ENCODE measurements at places on chromosomes 13 and 19. TPM values are rescaled to one million over a fixed set of nuclear protein-coding genes. Genes with fewer than 3 reads are reported as not detected.

The PIK3R2 gene
- total RNA-seq = 4.4 TPM

The PSG1 gene
- 0.21 TPM for total RNA-seq

The MISP3 gene
- 3.6 TPM for total RNA-seq

The GAS6 gene
- 6.4 TPM for total RNA-seq

The URAD gene
- total RNA-seq = not detected

The MYPOP gene
- 5.3 TPM for total RNA-seq

The VSTM1 gene
- total RNA-seq = 0.57 TPM

The BCAM gene
- 67.7 TPM for total RNA-seq

The SLITRK5 gene
- total RNA-seq = 0.45 TPM

The ATP4B gene
- total RNA-seq = not detected

The UGGT2 gene
- total RNA-seq = 8.5 TPM

The FUT1 gene
- total RNA-seq = 0.06 TPM

The MEGF8 gene
- total RNA-seq = 27.3 TPM

The PDX1 gene
- 0.07 TPM for total RNA-seq

The FEM1A gene
- total RNA-seq = 5.7 TPM

The SPART gene
- 26.8 TPM for total RNA-seq

The OR7C1 gene
- total RNA-seq = not detected

The C5AR1 gene
- total RNA-seq = 1.3 TPM

The SPACA4 gene
- total RNA-seq = not detected

The ZFP30 gene
- 6.5 TPM for total RNA-seq

The ZNRF4 gene
- total RNA-seq = not detected

The PDE4C gene
- 0.02 TPM for total RNA-seq

The TEX29 gene
- total RNA-seq = 0.17 TPM

The PNMA8B gene
- total RNA-seq = not detected

The ZNF547 gene
- total RNA-seq = 1.8 TPM

The FCER2 gene
- total RNA-seq = not detected

The WDR88 gene
- total RNA-seq = 0.16 TPM

The METTL21C gene
- not detected for total RNA-seq

The CASP14 gene
- total RNA-seq = not detected

The SIGLEC8 gene
- total RNA-seq = not detected

The NECTIN2 gene
- 83.1 TPM for total RNA-seq

The OSCAR gene
- total RNA-seq = not detected

The EFNA2 gene
- total RNA-seq = 2.1 TPM

The RUVBL2 gene
- total RNA-seq = 204 TPM

The VSTM2B gene
- total RNA-seq = not detected

The CPB2 gene
- total RNA-seq = not detected

The ZNF574 gene
- 33.0 TPM for total RNA-seq

The HTR2A gene
- not detected for total RNA-seq

The ARMC6 gene
- 22.6 TPM for total RNA-seq

The OR7A5 gene
- not detected for total RNA-seq

The EDNRB gene
- not detected for total RNA-seq

The DNAJB1 gene
- total RNA-seq = 105 TPM

The CYP2B6 gene
- total RNA-seq = not detected

The PTPRS gene
- total RNA-seq = 21.5 TPM

The ZNF471 gene
- total RNA-seq = 0.08 TPM

The TNFSF13B gene
- total RNA-seq = not detected

The MIR17HG gene
- total RNA-seq = 1.5 TPM

The MISP gene
- total RNA-seq = 95.7 TPM

The SHANK1 gene
- total RNA-seq = 0.16 TPM

The CBY2 gene
- total RNA-seq = not detected

The APOE gene
- total RNA-seq = 15.8 TPM

The ZNF525 gene
- 0.29 TPM for total RNA-seq

The KLF2 gene
- total RNA-seq = 22.6 TPM

The RDH8 gene
- 0.26 TPM for total RNA-seq

The SHD gene
- not detected for total RNA-seq

The CATSPERD gene
- not detected for total RNA-seq

The ZNF724 gene
- total RNA-seq = 1.3 TPM

The PSG4 gene
- total RNA-seq = 0.93 TPM

The MCEMP1 gene
- total RNA-seq = not detected
